ENCODE measurements at places on chromosomes 2 and 18. TPM values are rescaled to one million over a fixed set of nuclear protein-coding genes. Genes with fewer than 3 reads are reported as not detected.

The HOXD3 gene
- 10.9 TPM for total RNA-seq

The REG1B gene
- not detected for total RNA-seq

The SLC4A5 gene
- not detected for total RNA-seq

The SETBP1 gene
- total RNA-seq = 1.0 TPM

The AQP12B gene
- total RNA-seq = not detected

The ADCYAP1 gene
- 2.7 TPM for total RNA-seq

The DHX57 gene
- total RNA-seq = 19.3 TPM

- DNase-seq = peak; percentile 46
Measured at GRCh38 chr2:173090276-173090877, 14.7 kb downstream of the MAP3K20 start.

DNA sequence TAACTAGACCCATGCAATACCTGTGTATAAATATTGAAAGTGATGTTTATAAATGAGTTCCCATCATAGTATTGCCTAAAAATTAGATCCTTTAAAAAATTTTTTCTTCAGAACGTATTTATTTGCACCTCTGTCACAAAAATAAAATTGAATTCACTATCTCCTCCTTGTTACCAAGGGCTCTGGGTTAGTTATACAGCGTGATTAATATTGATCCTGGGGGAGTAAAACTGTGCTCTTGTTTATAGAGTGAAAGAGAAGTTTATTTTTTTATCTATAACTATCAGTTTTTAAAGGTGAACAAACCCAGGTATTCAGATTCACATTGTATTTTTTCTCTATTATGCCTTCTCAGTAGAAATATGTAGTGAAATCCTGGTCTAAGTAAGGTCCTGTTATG lies 458.5 kb downstream of the CPS1 start:
- DNase-seq = no peak

- no peak for DNase-seq
Measured at GRCh38 chr2:119434664-119435063, 3.0 kb downstream of the TMEM37 start.

GRCh38 chr2:176653479-176654443 lies 384.5 kb downstream of the MTX2 start:
- DNase-seq = peak; percentile 81

GRCh38 chr2:57562495-57562894 lies 484.1 kb upstream of the VRK2 start:
- no peak for DNase-seq

DNA sequence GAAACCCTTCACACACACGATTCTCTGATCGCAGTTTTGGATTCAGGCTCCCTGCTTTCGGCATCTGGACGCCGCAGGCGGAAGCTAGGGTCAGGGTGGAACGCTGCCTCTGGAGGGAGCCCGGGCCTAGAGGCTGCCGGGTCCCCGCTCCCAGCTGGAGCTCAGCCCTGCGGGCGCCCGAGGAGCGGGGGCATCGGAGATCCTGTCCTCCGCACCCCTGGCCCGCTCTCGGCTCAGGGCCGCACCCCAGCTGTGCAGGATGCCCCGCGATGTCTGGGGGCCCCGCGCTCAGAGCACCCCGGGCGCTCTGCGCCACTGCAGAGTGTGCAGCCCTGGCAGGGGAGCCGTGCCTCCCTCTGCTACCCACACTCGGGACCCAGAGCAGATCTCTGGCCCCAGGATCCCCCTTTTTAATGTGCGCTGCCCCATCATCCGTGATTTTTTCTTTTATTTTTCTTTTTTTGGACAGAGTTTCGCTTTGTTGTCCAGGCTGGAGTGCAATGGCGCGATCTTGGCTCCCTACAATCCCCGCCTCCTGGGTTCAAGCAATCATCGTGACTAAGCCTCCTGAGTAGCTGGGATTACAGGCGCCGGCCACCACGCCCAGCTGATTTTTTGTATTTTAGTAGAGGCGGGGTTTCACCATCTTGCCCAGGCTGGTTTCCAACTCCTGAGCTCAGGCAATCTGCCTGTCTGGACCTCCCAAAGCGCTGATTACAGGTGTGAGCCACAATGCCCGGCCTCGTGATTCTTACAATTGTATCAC lies 54.8 kb upstream of the TUBA3E start:
- peak; percentile 84 for DNase-seq
